ENCODE measurements at places on chromosomes 7 and 10.

DNA sequence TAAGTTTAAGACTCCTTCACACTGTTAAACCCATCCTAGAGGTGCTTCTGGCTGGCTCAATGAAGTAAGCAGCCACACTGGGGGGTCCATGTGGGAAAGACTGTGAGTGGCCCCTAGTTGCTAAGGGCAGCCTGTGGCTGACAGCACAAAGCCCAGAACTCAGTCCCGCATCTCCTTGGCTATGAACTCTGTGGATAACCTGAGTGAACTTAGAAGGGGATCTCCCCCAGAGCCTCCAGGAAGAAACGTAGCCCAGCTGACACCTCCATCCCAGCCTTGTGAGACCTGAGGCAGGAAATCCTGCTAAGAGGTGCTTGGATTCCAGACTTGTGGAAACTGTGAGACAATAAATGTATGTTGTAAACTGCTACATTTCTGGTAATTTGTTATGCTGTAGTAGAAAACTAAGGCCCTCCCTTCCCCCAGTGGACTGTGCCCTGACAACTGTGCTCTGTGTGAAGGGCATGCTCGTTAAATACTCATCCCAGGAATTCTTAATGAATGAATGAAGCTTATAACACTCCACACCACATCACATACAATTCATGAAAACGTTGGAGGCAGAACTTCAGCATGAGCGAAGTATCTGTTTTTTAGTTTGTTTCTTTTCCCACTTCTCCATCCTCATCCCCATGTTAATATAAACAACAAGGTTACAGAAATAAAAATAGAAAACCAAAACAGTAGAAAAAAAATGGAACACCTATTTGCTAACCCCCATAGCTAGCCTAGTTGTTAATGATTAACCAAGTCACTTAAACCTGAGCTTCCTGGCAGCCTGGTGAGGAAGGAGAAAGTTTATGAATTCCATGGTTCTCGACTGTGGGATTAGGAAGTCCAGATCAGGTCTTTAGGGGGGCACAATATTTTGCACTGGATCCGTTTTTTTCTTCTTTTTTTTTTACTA is 36.8 kb upstream of the AOAH start:
- no peak for DNase-seq

DNA sequence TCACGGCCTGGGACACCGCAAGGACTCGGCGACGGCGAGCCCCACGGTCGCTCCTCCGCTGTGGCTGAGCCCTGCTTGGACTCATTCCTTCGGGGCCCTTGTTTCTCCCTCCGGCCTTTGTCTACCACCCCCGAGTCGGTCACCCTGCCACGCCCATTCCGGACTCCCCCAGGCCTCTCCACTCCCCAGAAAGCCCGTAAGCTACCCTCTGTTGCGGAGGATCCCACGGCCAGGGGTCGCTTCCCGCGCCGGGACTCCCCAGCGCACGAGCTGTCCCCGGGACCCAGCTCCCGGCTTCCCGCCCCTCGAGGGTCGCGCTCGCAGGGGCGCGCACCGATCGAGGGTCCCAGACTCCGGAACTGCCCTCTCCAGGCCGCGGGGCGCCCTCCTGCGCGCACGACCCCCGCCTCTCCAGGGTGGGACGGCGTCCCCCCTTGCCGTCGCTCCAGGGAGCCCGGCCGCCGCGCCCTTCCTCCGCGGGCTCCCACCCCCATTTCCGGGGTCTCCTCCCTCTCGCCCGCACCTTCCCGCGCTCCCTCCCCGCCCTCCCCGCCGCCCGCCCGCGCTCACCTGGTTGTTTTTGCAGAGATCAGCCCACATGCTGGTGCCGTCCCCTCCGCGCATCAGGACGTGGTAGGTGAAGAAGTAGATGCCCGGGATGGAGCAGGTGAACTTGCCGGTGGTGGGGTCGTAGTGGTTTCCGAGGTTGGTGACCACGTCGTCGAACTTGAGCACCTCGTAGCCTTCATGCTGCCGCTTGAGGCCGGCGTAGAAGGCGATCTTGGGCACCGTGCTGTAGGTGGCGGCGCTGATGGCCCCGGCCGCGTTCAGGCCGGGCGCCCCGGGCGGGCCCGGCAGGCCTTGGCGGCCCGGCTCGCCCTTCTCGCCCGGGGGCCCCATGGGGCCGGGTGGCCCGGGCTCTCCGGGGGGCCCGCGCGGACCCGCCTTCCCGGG is 1.5 kb downstream of the C1QL3 start:
- DNase-seq: no peak

- no peak for DNase-seq
These were observed 93.4 kb downstream of the RTKN2 start for GRCh38 chr10:62175251-62175650.

- DNase-seq: no peak
These were observed 1.6 kb downstream of the MEOX2 start for GRCh38 chr7:15684871-15685270.

DNA sequence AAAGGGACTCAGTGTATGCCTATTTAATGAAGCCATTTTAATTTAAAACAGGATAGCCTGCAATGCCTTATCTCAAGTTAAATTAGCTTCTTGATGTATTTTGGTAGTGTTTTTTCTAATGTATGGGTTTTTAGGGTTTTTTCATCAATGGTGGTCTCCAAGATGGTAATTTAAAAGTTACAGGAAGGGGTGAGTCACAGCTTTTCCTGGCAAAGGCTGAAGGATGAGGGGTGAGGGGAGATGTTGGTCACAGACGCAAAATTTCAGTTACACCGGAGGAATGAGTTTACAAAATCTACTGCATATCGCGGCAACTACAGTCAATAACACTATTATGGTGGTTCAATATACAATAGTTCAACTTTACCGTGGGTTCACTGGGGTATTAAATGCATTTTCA is 31.6 kb downstream of the CCDC3 start:
- DNase-seq: peak; percentile 71

DNA sequence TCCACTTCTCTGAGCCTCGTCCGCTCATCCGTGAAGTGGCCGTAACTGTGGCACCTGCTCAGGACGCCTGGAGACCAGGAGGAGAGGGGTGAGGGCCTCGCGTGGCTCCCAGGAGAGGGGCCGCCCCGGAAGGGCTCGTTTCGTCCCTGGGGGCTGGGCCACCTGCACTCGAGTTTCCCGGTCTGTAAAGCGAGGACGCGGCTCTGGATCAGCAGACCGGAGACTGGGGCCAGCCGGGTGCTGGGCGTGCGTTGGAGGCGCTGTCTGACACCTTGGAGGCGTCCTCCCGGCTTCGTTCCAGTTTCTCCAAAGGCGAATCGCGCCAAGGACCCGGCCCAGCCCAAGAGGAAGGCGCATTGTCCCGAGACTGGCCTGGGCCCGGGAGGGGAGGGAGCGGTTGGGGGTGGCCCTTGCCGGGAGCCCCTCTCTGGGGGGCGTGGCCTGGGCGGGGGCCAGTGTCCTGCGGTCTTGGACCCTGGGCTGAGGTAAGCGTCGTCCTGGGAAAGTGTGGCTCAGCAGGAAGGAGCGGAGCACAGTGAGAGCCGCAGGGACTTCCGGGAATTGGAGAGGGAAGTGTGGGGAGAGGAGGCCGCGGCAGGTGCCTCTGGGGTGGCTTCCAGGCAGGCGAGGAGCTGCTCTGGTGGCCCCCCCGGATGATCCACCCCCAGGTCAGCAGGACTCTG is 89.6 kb downstream of the FOXL3 start:
- no peak for DNase-seq

DNA sequence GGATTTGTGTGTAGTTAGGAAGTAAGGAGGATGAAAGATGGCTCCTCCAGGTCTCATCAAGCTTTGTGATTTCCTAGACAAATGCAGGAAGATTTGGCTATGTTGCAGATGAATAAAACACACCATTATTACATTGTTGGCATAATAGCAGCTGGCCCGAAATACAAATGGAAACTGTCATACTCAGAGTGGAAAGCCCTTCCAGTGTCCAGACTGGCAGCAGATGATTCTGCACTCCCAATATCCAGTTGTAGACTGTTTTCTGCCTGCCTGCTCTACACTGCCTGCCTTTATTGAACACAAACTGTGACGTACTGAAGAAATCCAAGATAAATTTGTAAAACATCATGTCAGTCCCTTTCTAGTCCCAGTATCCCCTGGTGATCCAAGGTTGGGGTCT is 99.7 kb upstream of the FZD1 start:
- no peak for DNase-seq

GRCh38 chr10:69728335-69728870 is 73.3 kb upstream of the COL13A1 start:
- no peak for DNase-seq
